AG20443 (cell line): ENCODE measurements at places on chromosomes 1 and 21.

DNA sequence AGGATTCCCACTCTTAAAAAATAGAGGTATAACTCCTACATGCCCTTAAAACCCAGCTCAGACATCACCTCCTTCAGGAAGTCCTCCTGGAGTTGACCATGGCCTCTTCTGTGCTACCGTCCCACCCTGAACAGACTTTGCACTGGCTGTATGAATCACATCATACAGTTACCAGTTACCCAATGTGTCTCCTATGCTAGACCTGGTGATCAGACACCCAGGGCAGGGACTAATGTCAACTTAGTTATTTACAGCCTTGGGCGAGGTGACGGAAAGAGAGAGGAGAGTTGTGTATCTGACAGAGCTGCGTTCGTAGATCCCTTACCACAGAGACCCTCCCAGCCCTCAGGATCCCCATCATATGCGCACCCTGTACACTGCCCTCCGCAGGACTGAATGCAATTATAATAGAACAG, 72.7 kb downstream of the SLC66A1 start:
- DNase-seq: no peak

GRCh38 chr21:34042735-34043134, 30.6 kb upstream of the MRPS6 start:
- DNase-seq: no peak

DNA sequence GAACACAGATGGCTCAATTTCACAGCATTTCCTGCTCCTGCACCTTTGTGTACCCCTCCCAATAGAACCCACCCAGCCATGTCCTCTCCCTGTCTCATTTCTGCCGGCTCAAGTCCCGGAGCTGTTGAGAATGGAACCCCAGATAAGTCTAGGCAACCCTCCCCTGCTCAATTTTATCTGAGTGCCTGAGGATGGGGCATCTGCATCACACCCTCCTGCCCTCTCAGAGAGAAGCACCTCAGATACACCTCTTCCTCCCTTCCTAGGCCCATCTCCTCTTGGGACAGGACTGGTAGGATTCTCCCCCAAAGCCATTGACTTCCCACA, 1.1 kb downstream of the KIF21B start:
- no peak for DNase-seq

DNA sequence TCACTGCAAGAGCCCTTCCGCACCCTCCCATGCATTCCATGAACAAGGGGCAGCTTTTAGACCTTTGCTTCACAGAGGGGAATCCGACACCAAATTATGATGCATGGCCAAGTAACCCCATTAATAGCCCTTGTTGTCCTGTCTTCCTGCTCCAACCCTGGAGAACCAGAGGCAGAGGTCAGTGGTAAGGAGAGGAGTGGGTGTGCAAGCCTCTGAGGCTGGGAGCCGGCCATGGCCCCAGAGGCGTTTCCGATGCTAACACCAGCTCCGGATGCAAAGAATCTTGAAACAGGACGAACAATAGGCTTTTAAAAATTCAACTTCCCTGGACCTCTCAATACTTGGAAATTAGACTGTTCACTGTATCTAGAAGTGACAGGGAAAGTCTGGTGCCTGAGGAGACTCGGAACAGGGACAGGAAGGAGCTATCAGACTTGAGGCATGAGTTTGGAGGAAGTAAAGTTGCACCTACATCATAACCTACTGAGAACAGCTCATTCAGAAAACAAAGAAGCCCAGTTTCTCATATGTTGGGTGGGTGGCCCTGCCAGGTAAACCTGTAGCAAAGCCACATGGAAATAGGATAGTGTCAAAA, 101.2 kb upstream of the ERG start:
- DNase-seq: no peak

DNA sequence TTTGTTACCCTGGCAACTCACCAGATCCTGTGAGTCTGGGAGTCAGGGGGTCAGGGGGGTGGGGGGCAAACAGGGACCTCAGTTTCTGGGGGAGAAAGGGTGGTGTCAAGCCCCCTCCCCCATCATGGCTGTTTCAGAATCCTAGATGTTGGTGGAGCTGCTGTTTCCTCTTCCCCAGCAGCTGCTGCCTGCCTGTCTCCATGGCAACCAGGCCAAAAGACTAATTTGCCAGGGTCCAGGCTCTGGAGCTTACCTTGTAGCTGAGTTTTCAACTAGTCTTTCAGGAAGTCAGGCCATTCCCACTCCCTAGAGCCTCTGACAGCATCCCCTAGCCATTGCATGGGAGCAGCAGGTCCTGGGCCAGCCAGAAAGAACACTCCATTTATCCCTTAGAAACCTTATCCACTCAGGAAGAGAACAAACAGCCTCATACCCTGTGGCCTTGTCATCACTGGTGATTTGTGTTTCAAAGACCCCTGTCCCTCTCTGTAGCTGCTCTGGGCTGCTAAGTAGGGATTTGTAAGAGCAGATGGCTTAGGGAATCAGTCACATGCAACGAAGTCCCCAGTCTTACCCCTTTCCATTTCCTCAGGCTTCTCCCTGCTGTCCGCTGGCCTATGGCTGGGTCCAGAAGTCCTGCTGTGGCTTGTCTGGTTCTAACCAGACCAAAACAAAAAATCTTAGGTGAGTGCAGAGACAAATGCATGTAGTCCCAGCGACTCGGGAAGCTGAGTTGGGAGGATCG, 21.5 kb upstream of the STMN1 start:
- DNase-seq: no peak

- no peak for DNase-seq
Observed at GRCh38 chr1:186802388-186802787, 26.4 kb upstream of the PLA2G4A start.

- no peak for DNase-seq
Observed at GRCh38 chr1:8302081-8302956, 15.6 kb upstream of the SLC45A1 start.

- DNase-seq: no peak
Observed at GRCh38 chr1:205693421-205693991, 13.2 kb upstream of the SLC45A3 start.

GRCh38 chr1:179881642-179882252, 338 bp upstream of the TOR1AIP1 start:
- peak; percentile 90 for DNase-seq
